ENCODE measurements at places on chromosomes 2 and 18. TPM values are rescaled to one million over a fixed set of nuclear protein-coding genes. Genes with fewer than 3 reads are reported as not detected.

DNA sequence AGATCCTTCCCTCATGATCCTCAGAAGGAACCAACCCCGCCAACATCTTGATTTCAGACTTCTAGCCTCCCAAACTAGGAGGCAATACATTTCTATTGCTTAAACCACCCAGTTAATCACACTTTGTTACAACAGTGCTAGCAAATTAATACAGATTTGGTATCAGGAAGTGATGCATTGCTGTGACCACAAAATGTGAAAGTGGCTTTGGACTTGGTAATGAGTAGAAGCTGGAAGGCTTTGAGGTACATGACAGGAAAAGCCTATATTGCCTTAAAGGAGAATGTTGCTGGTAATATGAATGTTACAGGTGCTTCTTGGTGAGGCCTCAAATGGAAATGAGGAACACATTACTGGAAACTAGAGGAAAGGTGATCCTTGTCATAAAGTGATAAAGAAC lies 260.3 kb downstream of the SATB2 start:
- DNase-seq, result no peak

GRCh38 chr2:226585130-226585561 lies 214.5 kb downstream of the IRS1 start:
- no peak for DNase-seq

- no peak for DNase-seq
Measured at GRCh38 chr18:29234751-29235150, 1057.8 kb upstream of the CDH2 start.

DNA sequence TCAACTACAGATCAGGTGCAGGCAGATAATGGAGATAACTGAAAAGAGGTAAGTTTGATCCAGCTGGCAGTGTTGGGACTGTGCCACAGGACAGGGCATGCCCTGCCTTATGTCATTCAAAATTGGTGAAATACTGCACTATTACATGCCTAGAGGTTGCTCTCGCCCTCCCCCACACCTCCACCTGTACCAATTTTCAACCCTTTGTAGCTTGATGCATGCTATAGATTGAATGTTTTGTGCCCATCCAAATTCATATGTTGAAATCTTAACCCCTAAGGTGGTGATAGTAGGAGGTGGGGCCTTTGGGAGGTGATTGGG lies 72.1 kb upstream of the LYPD6B start:
- DNase-seq, result no peak

GRCh38 chr2:1916881-1917280 lies 172.6 kb upstream of the PXDN start:
- DNase-seq, result no peak

- DNase-seq, result no peak
Measured at GRCh38 chr2:190634381-190634780, 14.5 kb upstream of the NAB1 start.

DNA sequence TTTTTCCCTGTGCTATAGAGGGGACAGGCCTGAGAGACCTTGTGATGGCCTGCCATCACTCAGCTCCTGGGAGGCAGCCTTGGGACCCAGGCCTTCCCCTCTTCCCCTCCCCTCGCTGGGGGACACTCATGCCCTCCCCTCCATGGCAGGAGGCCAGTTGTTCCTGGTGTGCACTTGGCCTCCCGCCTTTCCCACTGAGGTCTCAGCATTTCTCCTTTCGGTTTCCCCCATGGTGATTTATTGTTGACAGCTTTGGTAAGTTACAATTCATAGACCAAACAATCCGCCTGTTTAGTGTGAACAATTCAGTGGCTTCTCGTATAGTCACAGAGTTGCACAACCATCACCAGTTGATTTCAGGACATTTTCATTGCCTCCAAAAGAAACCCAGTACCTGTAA lies 10.2 kb upstream of the CNDP1 start:
- peak; percentile 29 for DNase-seq

DNA sequence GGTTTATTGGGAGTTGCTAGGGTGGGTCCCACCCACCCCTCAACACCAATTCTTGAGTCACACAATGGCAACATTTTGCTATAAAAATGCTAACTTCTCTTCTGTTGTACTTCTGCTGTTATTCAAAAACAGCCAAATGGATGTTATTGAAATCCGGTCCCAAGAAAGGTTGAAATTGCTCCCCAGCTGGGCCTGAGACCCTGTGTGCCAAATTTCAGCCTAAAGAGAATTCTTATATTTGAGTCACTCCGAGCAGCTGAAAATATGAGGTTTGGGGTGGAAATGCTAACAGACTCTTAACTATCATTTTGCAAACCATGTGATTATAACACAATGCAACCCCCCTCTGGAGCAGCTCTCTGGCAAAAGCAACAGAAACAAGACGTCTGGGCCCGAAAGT lies 27.0 kb upstream of the ACVR1 start:
- DNase-seq, result no peak

The SPHKAP gene
- total RNA-seq, result 21.2 TPM

The GKN1 gene
- not detected for total RNA-seq

The CABLES1 gene
- total RNA-seq, result 6.7 TPM

The CNDP1 gene
- 0.16 TPM for total RNA-seq

The DNAJC5G gene
- not detected for total RNA-seq

The IL36A gene
- not detected for total RNA-seq

The MROH2A gene
- total RNA-seq, result not detected

The STARD6 gene
- not detected for total RNA-seq

The LAMA3 gene
- 1.4 TPM for total RNA-seq

All from occipital lobe (tissue), 3 donors.